ENCODE measurements at places on chromosomes 1 and 21. TPM values are rescaled to one million over a fixed set of nuclear protein-coding genes. Genes with fewer than 3 reads are reported as not detected.

The CTSK gene
- 2.5 TPM for total RNA-seq

The RXFP4 gene
- total RNA-seq = 0.07 TPM

The SAMD13 gene
- 0.65 TPM for total RNA-seq

The PLXNA2 gene
- total RNA-seq = 0.86 TPM

The IL19 gene
- not detected for total RNA-seq

The JTB gene
- total RNA-seq = 169 TPM

The RNU1-3 gene
- total RNA-seq = not detected

The EVA1C gene
- total RNA-seq = 43.8 TPM

The PLD5 gene
- total RNA-seq = 1.4 TPM

The MARK1 gene
- total RNA-seq = 0.18 TPM

The FASLG gene
- total RNA-seq = not detected

The SPAG17 gene
- not detected for total RNA-seq

The GFI1 gene
- 0.21 TPM for total RNA-seq
